SIG-M5 (cell line): ENCODE measurements at places on chromosomes 13 and 19.

- no peak for DNase-seq
Observed at GRCh38 chr19:19214892-19215291, 3.1 kb downstream of the NCAN start.

DNA sequence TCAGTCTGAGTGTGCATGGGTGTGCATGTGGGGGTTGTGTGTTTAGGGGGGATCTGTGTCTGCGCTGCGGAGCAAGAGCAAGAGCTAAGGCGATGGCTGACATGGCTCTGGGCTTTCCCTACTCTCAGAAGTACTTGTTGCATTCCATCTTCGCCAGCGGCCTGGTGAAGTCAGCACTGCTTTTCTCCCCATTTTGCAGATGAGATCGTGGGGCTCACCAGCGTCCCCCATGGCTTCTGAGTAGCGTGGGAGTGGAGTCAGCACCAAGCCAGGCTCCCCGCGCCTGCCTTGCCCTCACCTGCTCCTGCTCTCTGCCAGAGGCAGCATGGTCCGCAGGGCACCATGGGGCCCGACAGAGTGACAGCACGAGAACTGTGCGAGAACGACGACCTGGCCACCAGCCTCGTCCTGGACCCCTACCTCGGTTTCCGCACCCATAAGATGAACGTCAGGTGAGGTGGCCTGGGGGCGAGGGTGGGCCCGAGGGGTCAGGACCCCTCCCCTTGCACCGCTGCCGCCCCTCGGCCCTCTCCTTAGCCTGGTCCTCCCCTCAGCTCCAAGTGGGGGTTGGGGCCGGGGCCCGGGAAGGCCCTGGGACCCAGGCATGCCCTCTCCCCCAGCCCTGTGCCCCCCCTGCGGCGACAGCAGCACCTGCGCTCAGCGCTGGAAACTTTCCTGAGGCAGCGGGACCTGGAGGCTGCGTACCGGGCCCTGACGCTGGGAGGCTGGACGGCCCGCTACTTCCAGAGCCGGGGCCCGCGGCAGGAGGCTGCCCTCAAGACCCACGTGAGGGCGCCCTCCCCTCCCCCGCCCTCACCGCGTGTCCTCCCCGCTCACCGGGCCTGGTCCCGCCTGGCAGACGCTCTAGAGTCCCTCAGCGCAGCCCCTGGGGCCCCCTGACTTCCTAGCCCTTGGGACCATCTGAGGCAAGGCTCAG is 2.2 kb downstream of the KMT5C start:
- no peak for DNase-seq

DNA sequence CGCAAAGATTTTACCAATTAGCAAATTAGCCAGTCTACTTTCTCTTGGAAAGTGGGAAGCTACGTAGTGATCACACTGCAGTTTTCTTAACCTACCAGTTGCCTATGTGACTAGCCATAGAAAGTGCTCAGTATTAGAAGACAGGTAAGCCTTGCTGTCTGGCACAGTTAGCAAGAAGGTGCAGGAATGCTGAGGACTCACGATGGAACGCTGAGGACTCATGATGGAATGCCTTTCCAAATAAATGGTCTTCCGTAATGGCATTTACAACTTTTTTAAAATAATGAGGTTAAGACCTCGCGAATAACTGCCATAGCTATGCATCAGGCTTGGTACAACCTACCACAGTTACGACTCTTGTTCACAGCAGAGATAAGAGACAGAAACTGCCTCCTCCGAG is 1645.6 kb upstream of the MIR17HG start:
- DNase-seq = no peak

DNA sequence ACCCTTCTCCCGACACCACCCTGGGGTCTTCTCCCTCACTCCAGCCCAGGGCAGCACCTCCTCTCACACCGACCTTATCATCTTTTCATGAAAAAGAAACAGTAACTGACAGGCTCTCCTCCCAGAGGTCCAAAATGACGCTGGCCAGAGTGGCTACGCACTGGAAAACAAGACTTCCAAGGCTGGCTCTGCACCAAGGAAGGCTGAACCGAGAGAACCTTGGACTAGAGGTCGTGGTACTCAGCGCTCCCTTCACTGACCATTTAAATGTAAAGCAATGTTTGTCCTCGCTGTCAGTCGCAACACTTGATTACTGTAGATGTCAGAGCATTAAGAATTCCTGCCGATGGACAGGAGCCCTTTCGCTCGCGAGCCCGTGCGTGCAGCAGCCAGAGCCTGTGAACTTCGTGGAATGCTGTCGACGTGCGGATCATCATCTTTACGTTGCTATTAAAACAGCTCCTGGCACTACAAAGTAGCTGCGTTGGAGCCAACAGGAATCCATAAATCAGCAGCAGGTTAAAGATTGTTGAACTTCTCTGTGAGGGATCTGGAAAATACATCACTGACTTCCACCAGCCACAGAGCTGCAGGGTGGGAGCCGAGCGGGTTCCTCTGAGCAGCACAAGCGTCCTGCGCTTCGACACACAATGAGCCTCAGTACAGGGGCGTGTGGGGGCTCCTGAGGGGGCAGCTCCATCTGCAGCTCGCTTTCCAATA is 125.5 kb upstream of the MCF2L start:
- no peak for DNase-seq

DNA sequence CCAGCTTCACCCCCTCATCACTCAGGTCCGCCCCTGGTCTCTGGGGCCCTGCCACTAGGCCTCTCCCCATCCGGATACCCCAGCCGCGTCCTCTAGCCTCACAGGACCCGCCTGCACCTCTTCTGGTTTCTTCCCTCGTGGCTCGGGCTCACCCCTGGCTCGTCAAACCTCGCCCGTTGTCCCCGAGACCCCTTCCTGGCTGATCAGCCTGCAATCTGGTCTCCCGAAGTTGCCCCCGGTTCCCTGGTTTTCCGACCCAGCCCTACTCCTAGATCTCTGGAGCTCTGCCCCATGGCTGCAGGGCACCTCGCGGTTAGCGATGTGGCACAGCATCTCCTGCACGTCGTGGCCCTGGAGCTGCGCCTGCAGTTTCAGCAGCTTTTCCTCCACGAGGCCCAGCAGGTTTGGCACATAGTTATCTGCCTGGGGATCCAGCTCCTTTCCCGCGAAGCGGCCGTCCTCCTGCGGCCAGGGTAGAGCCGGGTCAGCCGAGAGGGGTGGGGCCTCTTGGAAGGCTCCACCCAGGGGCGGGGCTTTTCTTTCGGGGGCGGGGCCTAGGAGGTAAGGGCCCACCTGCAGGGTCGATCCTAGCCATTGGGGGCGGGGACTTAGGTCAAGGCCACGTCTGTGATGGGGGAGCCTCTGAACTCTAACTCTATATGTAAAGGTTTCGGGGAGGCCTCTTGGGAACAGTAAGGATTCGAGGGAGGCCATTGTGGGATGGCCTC is 2.4 kb upstream of the RGL3 start:
- no peak for DNase-seq

DNA sequence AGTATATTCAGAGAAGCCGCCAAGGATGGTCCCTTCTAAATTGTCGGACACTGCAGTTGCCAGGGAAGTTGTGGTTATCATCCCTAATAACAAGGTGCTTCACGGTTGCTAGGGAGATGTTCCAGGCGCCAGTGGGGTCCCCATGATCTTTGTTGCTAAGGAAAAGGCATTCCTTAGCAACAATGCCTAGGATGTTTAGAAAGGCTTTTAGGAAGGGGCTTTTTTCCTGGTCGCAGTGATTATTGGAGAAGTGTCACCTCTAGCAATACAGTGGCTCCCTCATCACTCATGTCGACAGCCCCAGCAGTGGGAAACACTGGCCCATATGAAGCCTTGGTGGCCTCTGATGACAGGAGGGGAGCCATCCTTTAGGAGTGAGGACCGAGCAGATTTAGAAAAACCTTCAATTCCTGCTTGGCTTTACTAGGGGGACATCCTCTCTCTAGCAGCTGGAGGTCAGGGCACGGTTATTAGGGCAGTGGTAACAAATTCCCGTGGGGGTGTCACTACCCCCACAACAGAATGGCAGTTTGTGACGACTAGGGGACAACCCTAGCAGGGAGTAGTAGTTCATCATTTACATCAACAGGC is 6.4 kb upstream of the TMC4 start:
- no peak for DNase-seq

- DNase-seq = no peak
Observed at GRCh38 chr13:65937251-65937650, 1292.9 kb downstream of the PCDH9 start.

- no peak for DNase-seq
Observed at GRCh38 chr19:14375582-14376291, 5.5 kb upstream of the ADGRE5 start.

- no peak for DNase-seq
Observed at GRCh38 chr13:112179995-112180394, 113.0 kb downstream of the SOX1 start.

DNA sequence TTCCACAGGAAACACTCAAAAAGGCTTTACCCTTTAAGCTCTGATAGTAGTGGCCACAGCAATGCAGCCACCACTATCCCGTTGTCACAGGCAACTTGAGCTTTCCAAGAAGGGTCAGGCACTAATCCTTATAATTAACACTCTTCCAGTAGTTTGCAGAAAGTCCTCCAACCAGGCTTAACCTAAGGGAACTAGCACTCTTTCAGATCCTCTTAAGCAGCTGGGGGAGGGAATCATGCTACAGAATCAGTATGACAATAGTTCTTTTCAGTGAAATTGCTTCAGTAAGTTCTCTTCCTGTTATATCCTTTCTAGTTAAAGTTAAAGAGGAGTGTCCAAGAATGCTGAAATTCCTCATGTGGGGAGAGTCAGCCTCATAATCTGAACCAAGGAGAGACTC is 82.2 kb downstream of the TNFSF11 start:
- DNase-seq = no peak

GRCh38 chr13:76808927-76809326 is 77.3 kb downstream of the KCTD12 start:
- DNase-seq = no peak

- DNase-seq = no peak
Observed at GRCh38 chr19:33426621-33427361, 53.3 kb downstream of the CEBPG start.

DNA sequence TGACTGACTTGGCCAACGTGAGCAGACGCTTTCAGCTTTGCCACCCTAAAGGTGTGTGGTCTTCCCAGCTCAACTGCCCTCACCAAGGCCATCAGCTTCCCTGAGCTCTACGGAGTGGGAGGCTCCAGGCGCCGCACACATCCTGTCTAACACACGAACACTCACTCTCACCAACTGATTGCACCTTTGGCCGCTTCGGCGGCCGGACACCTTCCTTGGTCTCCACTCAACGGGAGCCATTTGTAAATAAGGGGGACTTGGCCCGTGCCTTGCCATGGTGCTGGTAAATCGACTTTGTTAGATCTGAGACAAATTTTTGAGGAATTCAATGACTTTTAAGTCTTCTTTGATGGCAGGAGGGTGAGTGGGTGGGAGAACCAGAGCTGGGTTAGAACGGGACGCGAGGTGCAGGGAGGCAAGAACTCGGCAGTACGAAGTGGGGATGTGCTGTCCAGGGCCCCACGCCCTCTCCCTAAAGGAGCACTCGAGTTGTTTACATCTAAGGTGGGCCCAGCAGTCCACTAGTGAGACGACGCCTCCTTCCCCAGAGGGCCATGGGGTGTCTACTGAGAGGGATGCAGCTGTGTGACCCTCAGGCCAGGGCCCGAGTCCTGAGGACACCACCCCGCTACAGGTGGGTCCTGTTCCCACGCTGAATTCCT is 4.4 kb downstream of the C13orf46 start:
- no peak for DNase-seq

GRCh38 chr13:91216928-91217700 is 130.4 kb upstream of the MIR17HG start:
- no peak for DNase-seq

- no peak for DNase-seq
Observed at GRCh38 chr13:25973085-25973484, 78.7 kb downstream of the SHISA2 start.

DNA sequence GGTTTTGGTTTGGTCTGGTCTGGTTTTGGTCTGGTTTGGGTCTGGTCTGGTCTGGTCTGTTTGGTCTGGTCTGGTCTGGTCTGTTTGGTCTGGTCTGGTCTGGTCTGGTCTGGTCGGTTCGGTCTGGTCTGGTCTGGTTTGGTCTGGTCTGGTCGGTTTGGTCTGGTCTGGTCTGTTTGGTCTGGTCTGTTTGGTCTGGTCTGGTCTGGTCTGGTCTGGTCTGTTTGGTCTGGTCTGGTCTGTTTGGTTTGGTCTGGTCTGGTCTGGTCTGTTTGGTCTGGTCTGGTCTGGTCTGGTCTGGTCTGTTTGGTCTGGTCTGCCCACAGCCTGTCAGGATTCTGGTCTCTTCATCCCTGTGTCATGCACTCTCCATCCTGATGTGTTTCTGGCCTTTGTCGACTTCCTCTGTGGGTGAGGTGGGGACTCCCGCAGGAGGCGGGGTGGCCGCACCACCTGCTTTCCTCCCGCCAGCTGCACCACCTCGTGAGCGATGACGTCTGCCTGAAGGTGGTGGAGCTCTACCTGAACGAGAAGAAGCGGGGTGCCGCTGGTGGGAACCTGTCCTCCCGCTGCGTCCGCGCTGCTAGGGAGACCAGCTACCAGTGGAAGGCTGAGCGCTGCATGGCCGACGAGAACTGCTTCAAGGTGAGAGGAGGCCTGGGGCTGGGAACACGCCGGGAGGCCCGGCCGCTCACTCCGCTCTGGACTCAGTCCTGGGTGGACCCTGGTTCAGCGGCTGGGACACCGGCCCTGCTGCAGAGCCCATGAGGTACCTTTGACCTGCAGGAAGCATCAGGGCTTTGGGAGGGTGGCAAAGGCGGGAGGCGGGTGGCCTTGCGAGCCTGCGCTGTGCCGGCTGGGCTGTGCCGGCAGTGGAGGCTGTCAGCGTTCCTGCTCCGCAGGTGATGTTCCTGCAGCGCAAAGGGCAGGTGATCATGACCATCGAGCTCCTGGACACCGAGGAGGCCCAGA is 12.9 kb upstream of the F2RL3 start:
- DNase-seq = no peak

- DNase-seq = no peak
Observed at GRCh38 chr13:58994777-58995176, 1169.0 kb downstream of the DIAPH3 start.

DNA sequence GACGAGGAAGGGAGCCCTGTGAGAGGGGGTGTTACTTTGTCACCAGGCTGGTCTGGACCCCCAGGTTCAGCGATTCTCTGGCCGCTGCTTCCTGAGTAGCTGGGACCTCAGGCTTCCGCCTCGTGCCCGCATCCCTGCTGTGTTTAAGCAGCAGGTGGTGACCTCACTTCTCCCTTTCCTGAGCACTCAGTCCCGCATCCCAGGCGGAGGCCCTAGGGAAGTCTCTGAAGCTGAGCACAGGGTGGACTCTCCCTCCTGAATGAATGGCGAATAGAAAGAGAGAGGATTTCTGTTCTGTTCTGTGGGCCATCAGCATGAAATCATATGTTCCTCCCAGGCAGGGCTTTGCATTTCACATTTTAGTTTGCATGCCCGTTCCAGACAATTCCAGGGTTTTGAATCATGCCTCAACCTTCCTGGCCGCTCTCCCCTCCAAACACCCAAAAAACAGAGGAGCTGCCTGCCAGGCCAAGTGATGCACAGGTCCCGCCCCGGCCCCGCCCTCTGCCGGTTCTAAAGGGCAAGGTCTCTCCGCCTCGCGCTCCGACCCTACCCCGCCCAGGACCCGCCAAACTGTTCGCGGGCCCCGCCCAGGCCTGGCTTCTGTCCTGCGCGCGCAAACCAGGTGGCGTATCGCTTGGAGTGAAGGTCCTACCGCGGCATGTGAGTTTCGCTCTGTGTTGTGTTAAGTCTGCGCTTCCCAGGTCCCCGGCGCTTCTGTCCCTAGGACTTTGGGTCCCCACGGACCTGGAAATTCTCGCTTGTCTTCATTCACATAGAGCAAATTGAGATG is 35.1 kb upstream of the ZNF808 start:
- DNase-seq = no peak

- no peak for DNase-seq
Observed at GRCh38 chr19:18013210-18014111, 5.5 kb downstream of the ARRDC2 start.

GRCh38 chr13:110561344-110562035 is at the start of gene RAB20:
TSS of gene RAB20 (minus strand) at chr13:110561722. CDS start at chr13:110561519, 203 bp downstream.
- DNase-seq = peak; percentile 58

GRCh38 chr19:18501832-18502231 is 20.0 kb downstream of the ELL start:
- no peak for DNase-seq
